ENCODE measurements at places on chromosomes 7 and 10.
A peak's percentile ranks its signal among the peaks of the same experiment; 100 is the strongest.

GRCh38 chr10:63227207-63227895, 94.2 kb downstream of the NRBF2 start:
- DNase-seq: no peak

- DNase-seq: no peak
Observed at GRCh38 chr10:118115701-118116100, 69.0 kb upstream of the RAB11FIP2 start.

GRCh38 chr7:31796375-31796774, 109.4 kb downstream of the PPP1R17 start:
- no peak for DNase-seq

DNA sequence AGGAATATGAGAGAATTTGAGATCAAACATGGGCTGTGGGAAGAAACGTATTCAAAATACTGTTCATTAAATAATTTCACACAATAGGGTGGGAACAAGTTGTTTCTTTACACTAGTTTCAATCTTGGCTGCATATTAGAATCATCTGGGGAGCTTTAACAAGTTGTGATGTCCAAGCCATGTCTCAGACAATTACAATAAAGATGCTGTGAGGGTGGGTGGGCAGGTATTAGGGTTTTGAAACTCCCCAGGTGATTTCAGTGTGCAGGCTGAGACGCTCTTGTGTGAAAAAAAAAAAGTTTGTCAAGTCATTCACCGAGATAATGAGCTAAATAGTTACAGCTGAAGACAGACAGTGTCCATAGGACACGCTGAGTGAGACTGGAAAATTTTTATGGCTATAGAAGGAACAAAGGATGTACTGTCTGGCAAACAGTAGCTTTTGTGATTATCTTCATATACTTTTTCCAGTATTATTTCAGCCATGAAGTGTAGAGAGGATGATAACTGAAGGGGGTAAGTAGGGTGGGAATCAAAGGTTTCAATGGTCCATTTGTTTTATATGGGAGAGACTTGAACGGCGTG, 12.6 kb upstream of the LAMB4 start:
- DNase-seq: no peak

- DNase-seq: no peak
Observed at GRCh38 chr7:2087744-2088143, 145.0 kb downstream of the MAD1L1 start.

GRCh38 chr7:28739128-28739527, 219.0 kb downstream of the TRIL start:
- DNase-seq: no peak

DNA sequence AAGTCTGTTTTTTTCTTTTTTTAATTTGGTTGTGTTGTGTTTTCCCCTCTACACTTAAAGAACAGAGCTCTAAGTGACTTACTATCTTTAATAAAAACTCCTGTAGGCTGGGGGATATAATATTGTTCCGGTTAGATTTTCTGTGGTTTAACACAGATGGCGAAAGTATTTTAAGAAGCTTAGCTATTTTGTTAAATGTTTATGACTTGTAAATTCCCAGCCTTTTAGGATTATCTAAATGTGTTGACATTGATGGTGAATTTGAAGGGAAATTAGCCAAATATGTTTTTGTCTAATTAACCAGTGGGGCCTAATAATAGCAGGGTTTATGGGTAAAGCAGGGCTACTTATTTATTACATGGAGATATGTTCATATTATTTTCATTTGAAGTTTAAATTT, 538.5 kb downstream of the INHBA start:
- no peak for DNase-seq

- no peak for DNase-seq
Observed at GRCh38 chr7:139560199-139560598, 36.7 kb downstream of the CLEC2L start.

- DNase-seq: no peak
Observed at GRCh38 chr7:76047305-76047810, 442 bp downstream of the STYXL1 start.

DNA sequence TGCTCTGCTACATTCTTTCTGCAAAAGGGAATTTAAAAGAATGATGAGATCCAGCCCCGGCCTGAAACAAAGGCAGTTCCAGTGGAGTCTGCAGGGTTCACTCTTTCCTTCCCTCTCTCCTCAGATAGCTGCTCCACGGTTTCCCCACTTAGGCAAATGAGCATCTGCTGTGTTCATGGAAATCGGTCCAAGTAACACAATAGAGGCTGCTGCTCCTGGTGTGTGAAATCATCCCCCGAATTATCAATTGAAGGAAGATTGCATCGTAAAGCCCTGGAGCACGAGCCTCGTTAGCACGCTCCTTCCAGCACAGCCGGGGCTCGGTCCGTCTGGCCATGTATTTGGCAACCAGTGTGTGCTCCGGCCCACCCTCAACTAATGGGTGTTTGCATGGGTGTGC, 108.3 kb upstream of the DPP6 start:
- DNase-seq: no peak

DNA sequence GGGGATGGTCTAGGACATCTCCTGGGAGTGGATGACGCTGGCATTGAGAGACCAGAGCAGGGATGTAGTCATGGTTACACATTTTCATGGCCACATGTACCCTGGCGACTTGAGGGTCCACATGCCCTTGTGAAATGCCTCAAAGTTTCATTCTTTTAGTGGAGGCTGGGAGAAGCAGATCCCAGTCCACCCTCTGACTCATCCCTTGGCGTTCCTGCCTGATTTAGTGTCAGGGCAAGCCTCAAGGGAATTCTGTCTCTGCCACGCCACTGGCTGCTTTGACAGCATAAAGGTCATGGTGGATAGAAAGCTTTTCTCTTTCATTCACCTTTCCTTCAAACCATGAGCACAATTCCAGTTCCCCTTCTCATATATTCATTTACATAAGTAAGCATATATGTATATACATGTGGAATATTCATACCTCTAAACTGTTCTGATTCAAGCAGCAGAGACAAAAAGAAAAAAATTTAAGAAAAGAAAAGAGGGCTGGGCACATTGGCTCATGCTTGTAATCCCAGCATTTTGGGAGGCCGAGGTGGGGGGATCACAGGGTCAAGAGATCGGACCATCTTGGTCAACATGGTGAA, 21.8 kb upstream of the KIF5B start:
- peak; percentile 28 for DNase-seq

DNA sequence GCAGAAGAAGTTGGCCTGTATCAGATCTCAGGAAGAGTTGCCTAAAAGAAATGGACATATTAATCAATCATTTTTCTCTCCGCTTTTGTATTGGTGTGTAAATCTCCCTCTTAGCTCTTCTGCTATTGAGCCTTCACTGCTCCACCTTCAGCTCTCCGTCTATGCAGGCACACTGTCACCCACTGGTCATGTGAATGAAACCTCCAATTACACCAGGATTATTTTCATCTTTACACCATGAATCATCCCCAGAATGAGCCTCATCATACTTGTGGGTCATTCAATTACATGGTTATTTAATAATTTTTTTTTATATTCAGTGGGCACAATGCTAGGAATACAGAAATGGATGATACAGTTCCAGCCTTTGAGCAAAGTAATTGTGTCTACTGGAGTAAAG, 92.6 kb downstream of the LRRC4 start:
- DNase-seq: no peak

DNA sequence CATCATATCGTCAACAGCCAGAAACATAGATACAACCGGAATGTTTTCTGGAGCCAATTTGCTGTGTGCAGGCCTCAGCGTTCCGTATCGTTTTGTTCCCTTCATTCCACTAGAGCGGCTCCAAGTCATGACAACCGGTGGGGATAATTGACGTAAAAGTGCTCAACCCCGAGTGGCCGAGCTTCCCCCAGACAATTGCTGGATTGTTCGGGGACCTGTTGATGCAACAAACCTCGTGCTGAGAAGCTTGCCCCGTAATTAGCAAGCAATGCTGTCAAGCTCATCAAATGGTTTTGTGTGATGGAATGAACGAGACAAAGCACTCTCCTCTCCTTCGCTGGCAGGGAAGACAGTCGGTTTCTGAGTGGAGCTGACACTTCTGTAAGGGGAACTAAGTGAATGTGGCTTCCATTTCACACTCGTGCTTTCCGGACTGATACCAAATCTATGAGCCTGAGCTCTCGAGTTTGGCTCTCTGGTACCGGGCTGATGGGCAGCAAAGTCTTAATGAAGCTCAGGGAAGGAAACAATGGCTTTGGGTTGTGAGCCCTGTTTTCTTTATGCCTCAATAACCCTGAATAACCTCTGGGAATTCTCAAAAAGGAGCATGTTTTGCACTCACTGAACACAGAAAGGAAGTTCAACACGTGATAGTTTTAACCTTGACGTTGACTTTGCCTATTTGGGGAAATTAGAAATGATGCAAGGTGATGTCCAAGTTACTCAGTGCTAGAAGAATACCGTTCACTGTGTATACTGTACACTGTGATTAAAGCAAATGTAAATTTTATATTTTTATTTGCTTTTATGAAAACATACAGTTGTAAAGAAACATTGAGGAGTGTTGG, 220.5 kb downstream of the BAMBI start:
- DNase-seq: peak; percentile 42

- DNase-seq: no peak
Observed at GRCh38 chr10:125190414-125190813, 30.1 kb upstream of the CTBP2 start.

DNA sequence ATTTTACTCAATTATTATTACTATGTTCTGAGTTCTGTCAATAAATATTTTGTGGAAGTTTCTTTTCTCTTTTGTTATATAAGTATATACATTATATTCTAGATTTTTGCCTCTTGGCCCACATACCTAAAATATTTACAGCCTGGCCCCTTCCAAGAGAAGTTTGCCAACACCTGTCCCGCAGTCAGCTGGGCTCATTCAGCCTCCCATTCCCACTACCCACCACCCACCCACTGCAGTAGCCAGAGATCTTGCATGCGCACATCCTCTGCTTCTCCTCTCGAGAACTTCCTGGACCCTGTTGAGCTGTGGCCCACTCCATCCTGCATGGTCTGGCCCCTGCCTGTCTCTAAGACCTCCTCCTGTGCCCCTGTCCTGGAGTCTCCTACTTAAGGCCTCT, 33.6 kb downstream of the WIPF3 start:
- no peak for DNase-seq

DNA sequence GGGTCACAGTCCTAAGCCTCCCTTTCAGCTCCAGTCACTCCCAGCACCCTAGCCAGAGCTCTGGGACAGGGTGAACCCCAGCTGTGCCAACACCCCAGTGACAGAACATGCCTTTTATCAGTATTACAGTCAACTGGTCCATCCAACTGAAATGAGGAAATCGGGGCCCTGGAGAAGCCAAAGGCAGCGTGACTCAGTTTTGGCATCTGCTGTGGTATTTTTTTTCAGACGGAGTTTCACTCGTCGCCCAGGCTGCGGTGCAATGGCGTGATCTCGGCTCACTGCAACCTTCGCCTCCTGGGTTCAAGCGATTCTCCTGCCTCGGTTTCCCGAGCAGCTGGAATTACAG, 3.4 kb upstream of the CLDN15 start:
- no peak for DNase-seq

Data from left ventricle myocardium inferior (tissue), 1 donor.